Activated CD4-positive, CD25-positive, alpha-beta regulatory T cell treated with anti-CD3 and anti-CD28 coated beads, Interleukin-2, amount 50 U/mL, for 72 hours (primary cell): ENCODE measurements at places on chromosomes 5 and 9.

GRCh38 chr5:5342784-5343183 lies 79.7 kb upstream of the ICE1 start:
- DNase-seq = no peak

DNA sequence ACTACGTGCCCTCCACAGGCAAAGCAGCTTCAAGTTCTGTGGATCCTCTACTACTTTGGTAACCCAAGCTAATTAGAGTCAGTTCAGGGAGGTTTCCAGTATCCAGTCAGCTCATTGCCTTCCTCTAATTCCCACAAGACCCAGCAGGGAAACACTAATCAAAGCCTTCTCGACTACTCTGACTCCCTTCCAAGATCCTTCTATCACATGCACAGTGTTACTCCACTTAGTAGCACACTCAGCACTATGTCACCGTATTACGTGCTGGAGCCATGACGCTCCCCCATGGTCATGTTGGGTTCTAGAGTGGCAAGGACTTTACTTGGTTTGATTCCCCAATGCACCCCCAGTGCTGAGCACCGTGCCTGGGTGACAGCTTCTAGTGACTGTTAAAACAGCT lies 53.0 kb downstream of the DCP2 start:
- DNase-seq = no peak

DNA sequence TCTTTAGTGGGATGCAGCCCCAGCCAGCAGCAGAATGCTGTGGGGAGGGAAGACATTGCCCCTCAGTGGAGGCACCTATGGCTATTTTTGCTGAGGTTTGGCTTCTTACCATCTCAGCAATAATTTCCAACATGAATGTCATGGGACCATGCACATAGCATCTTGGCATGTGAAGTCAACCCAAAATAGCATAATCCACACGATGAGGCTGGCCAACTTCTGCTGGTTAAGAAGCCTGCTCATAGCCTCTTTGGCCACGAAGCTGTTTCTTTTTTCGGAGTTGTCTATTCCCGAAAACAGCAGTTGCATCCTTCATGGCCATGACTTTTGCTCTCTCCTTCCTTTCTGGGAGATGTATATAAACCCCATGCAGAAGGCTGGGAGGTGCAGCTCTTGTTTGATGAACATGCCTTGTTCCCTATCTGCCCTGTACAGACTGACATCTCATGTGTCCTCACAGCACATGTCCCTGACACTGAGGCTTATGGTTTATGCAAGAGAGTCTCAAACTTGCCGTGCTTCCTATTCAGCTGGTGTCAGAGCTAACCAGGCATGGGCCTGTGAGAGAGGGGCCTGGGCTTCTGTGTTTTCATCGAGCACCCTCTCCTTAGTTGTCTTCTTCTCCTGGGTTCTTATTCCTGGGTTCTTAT lies 45.3 kb downstream of the SYK start:
- no peak for DNase-seq

- DNase-seq = no peak
Observed at GRCh38 chr5:16531063-16531648, 65.6 kb upstream of the ZNF622 start.

- DNase-seq = no peak
Observed at GRCh38 chr5:152170350-152170749, 234.7 kb downstream of the NMUR2 start.

GRCh38 chr9:6433410-6433809 lies 20.4 kb downstream of the UHRF2 start:
- DNase-seq = no peak

- no peak for DNase-seq
Observed at GRCh38 chr9:21432672-21433425, 7.4 kb upstream of the IFNA1 start.

DNA sequence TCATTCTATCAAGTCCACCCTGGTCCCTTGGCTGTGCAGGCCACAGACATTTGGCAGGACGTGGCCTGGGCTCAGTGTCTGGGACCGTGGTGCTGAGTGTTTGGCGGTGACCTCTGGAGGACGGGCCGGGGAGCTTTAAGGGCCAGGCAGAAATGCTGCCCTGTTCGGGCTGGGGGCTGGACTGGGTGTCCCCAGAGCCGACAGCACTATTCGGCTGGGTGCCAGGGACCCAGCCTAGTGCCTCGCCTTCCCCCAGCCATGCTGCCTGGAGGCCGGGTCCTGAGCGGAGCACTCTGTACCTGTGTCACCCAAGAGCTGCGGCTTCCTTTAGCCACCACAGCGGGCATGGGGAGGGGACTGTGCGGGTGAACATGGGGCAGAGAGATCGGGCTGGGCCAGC lies 40.4 kb downstream of the COL5A1 start:
- no peak for DNase-seq

GRCh38 chr9:94780516-94780950 lies 54.0 kb downstream of the AOPEP start:
- DNase-seq = no peak

DNA sequence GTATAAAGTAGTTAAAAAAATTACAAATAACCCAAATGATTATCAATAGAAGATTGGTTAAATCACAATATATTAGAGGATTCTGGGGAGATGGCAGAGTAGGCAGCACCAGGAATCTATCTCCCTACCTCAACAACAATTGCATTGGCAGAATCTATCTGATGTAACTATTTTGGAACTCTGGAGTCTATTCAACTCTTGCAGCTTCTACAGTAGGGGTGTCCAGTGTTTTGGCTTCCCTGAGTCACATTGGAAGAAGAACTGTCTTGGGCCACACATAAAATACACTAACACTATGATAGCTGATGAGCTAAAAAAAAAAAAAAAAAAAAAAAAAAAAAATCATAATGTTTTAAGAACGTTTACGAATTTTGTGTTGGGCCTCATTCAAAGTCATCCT lies 29.2 kb upstream of the ECM2 start:
- no peak for DNase-seq
